ENCODE measurements at places on chromosomes 4 and X. TPM values are rescaled to one million over a fixed set of nuclear protein-coding genes. Genes with fewer than 3 reads are reported as not detected.

DNA sequence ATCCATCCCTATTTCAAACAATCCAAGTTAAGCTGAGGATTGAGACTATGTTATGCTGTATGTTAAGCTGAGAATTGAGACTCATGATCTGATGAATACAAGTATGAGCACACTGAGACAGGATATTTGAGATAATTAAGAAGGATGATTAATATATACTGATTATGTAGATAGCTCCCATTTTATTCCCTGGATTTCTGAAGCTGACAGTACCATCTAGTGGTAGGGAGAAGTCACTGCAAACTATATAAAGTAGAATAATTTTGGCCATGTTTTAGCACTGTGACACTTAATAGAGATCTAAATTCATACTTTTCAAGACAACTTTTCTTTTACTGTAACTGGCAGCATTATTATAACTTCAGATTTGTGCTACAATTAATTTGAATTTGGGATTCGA lies 63.8 kb upstream of the HPRT1 start:
- DNase-seq, result no peak

DNA sequence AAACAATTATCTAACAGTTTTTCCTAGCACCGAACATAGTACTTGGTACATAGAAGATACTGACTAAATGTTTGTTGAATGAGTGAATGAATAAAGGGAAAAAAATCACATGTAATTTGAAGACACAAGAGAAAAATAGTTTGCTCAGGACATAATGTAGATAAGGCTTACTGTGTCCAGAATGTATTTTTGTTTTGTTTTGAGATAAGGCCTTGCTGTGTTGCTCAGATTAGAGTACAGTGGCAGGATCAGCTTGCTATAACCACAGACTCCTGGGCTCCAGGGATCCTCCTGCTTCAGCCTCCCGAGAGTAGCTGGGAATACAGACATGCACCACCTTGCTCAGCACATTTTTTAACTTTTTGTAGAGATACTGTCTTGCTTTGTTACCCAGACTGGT lies 6.5 kb downstream of the FAM199X start:
- DNase-seq, result no peak

- no peak for DNase-seq
Measured at GRCh38 chr4:13615161-13615560, 12.4 kb downstream of the BOD1L1 start.

DNA sequence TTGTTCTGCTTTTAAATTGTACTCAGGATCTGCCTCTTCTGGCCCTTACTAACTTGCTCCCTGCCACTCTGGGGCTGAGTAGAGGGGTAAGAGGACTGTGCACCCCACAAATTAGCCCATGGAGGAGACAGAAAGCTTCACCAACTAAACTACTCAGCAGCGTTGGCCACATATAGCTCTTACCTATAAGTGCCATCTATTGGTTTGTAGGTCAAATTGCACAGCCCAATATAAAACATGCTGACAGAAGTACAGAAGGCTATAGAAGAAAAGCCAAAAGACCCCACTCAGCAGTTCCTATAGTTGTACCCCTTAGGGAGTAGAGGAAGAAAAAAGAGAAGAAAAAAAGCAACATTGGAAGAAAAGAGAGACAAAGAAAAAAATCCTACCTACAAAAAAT lies 341.2 kb upstream of the FMR1 start:
- DNase-seq, result no peak

DNA sequence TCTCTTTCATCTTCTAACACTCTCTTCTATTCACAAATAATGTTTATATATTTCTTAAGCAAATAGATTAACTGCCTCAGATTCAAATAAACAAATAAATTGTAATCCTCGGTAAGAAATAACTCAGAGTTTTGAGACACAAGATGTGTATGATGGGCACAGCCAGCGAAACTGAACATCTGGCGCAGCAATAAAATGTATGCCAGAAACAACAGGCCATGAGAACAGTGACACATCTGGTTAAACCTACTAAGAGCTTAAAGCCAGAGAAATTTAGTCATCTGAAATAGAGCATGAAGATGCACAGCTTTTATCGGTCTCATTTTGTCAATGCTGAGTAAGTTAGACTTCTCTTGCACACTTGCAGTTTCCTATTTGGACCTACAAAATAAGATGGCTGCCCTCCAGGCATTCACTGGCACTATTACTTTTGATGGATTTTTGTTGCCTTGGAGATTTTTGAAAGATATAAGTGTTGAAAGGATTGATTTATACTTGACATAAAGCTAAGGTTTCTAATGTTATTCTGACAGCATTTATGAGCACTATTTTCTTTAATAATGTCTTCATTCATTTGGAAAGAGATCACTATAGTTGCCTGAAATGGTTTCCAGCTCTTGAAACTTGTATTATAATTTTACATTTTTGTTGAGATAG lies 1444.0 kb downstream of the PCDH18 start:
- DNase-seq, result no peak

GRCh38 chr4:8274765-8275547 lies 5.4 kb downstream of the HTRA3 start:
- DNase-seq, result peak; percentile 18

DNA sequence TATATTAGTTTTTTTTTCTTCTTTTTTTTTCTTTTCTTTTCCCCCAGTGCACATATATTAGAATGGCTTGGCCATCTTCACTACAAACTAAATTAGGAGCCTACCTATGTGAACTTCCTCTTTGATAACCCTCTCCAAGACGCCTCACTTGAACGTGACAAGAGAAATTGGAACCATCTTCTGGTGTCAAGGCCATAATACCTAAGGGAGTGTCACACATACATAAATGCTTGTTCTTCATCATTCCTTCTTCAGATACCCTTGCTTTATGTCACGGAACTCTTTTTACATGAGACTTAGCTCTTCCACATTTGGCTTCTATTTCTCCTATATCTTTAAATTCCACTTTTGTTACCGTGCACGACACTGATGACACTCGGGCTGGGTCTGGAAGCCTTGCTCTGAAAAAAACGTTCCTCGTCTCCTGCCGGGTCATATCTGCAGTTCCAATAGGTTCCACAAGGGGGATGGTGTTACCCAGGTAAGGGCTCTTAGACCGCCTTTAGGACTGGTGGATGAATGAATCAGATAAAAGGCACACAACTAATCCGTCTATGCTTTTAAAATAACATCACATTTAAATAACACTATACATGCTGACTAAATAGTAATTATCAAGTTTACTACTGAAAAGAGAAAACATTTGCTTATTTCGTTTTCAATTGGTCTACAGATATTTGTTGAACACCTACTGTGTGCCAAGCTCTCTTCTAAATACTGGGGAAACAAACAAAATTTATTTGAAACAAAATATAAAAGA lies 19.9 kb downstream of the DGAT2L6 start:
- peak; percentile 62 for DNase-seq

- no peak for DNase-seq
Measured at GRCh38 chr4:16255730-16256129, 29.5 kb upstream of the TAPT1 start.

- no peak for DNase-seq
Measured at GRCh38 chrX:856566-857290, 226.1 kb downstream of the SHOX start.

GRCh38 chr4:147334478-147334877 lies 146.4 kb upstream of the EDNRA start:
- DNase-seq, result peak; percentile 29

NUP62CL gene
- polyA plus RNA-seq, result 2.7 TPM

DNA sequence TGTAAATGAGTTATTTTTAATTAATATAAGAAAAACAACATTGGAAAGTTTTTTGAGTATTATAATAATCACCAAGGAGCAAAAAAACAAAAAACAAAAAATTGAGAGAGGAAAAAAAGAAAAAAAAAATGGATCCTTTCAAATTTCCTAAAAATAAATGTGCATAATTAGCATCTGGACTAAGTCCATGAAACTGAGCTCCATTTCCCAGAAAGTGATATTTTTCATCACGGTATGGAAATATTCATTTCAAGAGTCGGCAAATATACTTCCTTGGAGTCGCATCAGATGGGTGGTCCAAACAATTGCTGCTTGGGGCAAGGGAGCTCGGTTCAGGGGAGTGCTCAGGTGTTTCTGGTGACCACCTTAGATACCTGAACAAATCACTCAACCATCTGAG lies 305.1 kb downstream of the LDB2 start:
- DNase-seq, result no peak

HOPX gene
- polyA plus RNA-seq, result 146 TPM

DNA sequence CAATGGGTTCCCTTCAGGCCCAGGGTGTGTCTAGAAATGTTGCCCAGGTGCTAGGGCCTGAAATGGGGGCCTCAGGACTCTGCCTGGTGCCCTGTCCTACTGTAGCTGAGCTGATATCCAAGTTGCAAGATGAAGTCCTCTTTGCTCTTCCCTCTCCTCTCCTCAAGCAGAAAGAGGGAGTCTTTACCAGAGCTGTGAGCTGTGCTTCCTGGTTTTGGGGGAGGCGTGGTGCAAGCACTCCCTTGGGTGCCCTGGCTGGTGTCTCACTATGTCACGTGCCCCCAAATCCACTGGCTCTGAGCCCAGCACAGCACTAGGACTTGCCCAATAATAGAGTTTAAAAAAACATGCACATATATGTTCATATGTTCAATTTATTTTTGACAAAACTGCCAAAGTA lies 29.3 kb upstream of the CT47A1 start:
- DNase-seq, result no peak

- DNase-seq, result no peak
Measured at GRCh38 chrX:40007131-40007755, 90.5 kb downstream of the BCOR start.

- no peak for DNase-seq
Measured at GRCh38 chr4:1210971-1211370, 38.0 kb downstream of the CTBP1 start.

GRCh38 chr4:95778666-95779065 lies 61.2 kb upstream of the PDHA2 start:
- no peak for DNase-seq

NAP1L3 gene
- polyA plus RNA-seq, result not detected

DNA sequence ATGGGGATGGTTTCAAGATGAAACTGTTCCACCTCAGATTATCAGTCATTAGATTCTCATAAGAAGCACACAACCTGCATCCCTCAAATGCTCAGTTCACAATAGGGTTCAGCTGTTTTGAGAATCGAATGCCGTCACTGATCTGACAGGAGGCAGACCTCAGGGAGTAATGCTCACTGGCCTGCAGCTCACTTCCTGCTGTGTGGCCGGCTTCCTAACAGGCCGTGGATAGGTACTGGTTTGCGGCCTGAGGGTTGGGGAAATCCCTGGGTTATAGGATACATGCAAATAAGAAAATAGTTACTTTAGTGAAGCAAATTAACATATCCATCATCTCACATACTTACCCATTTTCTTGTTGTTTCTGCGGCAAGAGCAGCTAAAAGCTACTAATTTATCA lies 160.4 kb downstream of the MAD2L1 start:
- DNase-seq, result no peak

DNA sequence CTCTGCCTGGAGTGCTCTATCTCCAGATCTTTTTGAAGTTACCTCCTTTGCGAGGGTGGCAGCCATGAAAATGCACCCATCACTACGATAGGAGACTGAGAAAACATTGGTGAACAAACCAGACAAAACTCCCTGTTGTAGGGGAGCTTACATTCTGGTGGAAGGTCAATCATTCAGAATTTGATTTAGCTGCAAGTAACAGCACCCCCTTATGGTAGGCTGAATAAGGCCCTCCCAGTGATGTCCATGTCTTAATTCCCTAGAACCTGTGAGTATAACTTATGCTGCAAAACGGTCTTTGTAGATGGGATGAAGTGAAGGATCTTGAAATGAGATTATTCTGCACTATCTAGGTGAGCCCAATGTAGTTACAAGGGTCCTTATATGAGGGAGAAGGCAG lies 5.6 kb upstream of the TEC start:
- DNase-seq, result peak; percentile 31

GRCh38 chr4:105436414-105436813 lies 37.4 kb downstream of the PPA2 start:
- DNase-seq, result no peak

- no peak for DNase-seq
Measured at GRCh38 chr4:149518471-149518870, 297.2 kb downstream of the IQCM start.

RTL5 gene
- polyA plus RNA-seq, result 1.9 TPM

CT55 gene
- polyA plus RNA-seq, result not detected

GRIA3 gene
- polyA plus RNA-seq, result 0.84 TPM

AFAP1 gene
- polyA plus RNA-seq, result 9.6 TPM

GABRG1 gene
- polyA plus RNA-seq, result 0.04 TPM

GRCh38 chr4:100391863-100392262 lies 126.0 kb downstream of the EMCN start:
- no peak for DNase-seq

DNA sequence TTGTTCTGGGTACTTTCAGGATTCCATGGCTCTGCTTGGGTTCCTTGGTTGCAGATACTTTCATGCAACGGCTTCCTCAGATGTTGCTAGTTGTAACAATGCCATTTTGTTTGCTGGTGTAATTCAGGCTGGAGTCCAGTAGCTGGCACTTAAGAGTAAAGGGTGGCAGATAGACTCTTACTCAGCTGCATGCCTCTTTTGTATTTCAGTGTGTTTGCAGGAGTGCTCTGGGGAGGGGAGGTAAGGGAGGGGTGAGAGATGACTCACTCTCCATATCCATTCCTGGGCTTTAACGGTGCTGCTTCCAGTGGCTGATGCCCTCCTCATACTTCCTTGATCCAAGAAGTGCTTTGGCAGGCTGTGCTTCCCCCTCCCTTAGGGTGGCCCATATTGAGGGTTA lies 155.2 kb downstream of the ZNF330 start:
- DNase-seq, result no peak

DNA sequence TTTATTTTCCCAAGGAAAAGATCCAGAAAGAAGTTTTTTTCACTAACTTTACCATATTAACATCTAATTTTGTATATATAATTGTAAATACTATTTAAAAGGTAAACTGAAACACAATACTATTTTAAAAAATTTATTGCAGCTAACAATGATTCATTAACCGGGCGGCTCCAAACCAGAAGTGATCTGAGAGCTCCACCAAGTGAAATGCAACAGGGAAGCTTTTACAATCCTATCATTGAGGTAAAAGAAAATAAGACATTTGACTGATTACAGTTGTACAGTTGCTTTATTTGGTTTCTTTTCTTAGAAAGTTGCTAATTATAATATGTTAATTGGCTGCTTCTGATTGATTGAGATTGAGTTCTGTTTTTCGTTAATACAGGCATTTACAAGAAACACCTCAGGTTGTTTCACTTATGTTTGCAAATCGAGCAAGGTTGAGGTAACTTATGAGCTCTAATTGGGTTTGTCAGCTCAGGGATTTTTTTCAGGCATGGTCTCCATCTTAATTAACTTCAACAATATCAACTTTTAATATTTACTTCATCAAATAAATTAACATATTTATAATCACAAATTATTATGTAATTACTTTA lies 220.2 kb upstream of the UGT8 start:
- DNase-seq, result peak; percentile 59
